ENCODE measurements at places on chromosomes 6 and 20. TPM values are rescaled to one million over a fixed set of nuclear protein-coding genes. Genes with fewer than 3 reads are reported as not detected.
A peak's percentile ranks its signal among the peaks of the same experiment; 100 is the strongest.

The MATN4 gene
- 3.3 TPM for polyA plus RNA-seq

DNA sequence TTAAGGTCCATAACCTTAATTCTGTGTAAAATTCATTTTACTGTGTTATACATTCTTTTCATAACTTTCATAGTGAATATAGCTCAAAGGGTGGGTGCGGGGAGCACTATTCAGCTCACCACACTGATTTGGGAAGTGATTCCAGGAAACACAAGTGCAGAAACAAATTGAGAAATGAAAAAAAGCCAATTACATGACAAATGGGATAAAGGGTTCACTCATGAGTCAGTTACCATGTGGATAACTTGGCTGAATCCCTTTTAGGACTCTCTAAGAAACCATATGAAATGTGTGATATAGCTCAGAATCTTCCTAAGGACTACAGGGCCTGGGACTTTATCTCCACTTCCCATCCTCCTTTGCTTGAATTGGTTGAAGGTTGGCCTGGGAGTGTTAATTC is 3.1 kb upstream of the BTN2A1 start:
- no peak for DNase-seq

GRCh38 chr6:74735304-74735703 is 470.5 kb downstream of the COL12A1 start:
- DNase-seq: no peak

DNA sequence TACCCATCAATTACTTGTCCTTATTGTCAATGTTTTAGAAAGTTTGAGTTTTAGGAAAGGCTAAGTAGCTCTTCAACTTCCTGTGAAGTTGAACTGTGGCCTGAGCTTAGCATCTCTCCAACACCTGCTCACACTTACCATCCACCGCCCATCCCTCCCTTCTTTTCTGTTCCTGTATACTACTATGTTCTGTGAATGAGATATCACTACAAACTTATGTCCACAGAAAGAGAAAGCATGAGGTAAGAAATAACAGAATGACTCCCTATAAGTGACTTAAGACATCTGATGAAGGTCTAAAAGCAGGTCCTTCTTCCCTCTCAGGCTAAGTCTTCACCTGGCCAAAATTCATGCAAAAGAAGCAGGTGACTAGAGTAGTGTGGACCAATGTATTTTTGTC is 246.3 kb upstream of the PREP start:
- no peak for DNase-seq

DNA sequence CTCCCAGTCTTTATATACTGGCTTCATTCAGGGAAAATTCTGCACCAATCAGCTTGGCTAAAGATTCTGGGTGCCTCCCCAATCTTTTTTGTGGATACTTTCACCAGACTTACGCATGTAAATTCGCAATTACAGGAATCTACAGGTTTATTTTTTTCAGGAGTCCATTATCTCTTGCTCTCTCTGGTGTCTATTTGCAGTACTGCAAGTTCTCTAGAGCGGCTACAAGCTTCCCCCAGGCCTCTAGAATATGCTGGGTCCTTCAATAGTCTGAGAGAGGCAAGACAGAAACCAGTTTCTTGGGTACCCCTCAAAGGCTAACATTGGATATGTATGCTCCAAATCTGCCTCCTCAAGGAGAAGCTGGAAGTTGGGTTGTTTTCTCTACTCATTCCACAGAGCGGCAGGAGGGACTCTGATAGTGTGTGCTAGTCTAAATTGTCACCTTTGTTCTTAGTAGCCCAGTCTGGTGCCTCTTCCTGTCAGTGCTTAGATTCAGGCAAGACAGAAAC is 58.5 kb downstream of the SUN5 start:
- DNase-seq: peak; percentile 77

- DNase-seq: no peak
Measured at GRCh38 chr6:50135968-50136367, 86.2 kb upstream of the DEFB112 start.

The OR2J3 gene
- polyA plus RNA-seq: not detected

GRCh38 chr6:14743474-14744211 is 502.2 kb upstream of the JARID2 start:
- no peak for DNase-seq

GRCh38 chr6:72504406-72504805 is 117.5 kb upstream of the KCNQ5 start:
- no peak for DNase-seq

The PROKR2 gene
- 1.8 TPM for polyA plus RNA-seq
